ENCODE measurements at places on chromosomes 12 and 14.
A peak's percentile ranks its signal among the peaks of the same experiment; 100 is the strongest.

- no peak for DNase-seq
Observed at GRCh38 chr14:51568366-51568765, 83.3 kb upstream of the FRMD6 start.

DNA sequence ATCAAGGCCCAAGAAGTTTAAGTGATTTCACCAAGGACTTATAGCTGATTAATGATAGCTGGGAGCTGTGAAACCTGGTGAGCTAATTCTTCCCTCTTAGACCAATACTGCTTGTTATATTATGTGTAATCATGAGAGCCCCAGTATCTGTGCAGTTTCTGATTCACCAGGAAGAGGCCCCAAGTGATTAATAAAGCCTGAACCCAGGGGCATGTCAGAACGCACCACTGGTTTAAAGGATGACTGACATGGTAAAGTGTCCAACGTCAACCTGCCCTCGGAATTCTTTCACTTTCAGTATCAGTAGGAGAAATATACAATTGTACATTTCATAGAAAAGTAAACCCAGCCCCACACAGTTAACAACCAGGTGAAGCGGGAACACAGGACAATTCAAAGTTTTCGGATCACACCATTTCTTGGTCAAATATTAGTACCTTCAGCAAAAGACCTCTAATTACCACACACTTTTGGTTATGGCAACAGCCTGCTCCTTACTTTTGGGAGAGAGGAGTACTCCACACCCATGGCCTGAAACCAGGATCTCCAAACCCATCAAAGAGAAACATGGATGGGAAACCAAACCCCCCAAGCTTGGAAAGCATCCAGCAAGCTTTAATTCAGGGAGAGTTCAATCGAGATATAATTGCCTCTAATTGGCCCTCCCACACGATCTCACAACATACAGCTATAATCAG lies 28.5 kb downstream of the TMCC3 start:
- DNase-seq, result no peak

GRCh38 chr14:71056168-71056567 lies 148.9 kb downstream of the PCNX1 start:
- no peak for DNase-seq

DNA sequence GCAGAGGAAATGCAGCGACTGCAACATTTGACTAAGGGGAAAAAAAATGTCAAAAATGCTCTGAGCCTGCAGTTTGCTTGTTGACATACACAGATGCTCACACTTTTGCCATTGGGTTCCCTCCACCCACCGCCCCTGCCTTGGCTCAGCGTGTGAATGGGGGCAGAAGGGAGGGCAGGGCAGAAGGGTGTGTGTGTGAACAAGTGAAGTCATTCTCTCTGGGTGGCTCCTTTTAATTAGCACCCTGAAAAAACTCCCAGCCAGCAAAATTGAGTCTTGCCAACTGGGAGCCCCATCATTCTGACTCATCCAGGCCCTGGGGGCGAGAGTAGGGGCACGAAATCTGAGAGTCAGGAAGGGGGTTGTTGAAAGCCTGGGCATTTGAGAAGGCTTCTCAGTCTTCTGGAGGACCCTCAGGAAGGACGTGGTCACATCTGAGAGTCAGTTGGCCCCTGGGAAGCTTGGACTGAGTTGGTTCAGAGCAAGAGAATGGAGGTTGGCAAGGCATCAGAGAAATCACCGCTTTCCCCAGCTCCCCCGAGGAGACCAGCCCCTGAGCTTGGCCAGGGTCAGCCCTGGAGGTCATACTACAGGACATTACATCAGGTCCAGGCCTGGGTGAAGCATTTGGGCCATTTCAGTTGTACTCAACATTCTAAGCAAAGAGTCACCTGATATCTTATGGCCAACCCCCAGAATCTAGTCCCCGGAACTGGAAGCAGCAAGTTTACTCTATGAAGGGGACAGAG lies 22.7 kb upstream of the KRT78 start:
- peak; percentile 55 for DNase-seq

DNA sequence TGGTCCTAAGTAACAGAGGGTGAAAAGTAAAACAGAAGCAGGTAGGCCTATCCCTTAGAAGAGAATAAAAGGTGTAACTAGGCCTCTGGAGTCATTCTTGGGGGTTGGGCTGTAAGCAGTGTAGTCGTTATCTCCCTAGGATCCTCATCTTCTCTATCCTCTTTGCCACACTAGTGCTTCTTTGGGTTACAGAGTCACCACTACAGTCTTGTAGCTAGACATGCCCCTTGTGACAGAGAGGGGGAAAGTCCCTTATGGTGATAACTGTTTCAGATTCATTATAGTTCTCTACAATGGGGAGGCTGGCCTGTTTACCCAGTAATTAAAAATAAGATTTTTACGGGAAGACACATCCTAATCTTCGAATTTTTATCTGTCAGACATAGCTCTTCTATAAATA lies 16.4 kb upstream of the SRP54 start:
- no peak for DNase-seq

GRCh38 chr12:51330186-51330585 lies 6.2 kb upstream of the BIN2 start:
- no peak for DNase-seq

DNA sequence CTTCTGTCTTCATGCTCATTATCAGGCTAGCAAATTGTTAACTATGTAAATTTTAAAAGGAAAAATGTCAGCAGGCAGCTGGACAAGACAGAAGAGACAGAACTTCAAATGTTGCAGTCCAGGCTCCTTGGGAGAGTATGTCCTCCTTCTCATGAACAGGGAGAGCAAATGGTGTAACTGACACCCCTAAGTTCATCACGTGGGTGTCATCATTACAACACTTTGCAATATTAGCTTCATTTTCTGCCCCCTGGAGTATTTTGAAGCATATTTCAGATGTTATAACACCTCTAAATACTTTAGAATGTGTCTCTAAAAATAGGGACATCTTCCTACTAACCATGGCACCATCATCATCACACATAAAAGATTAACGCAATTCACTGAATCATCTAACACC lies 62.1 kb downstream of the ZNF664 start:
- no peak for DNase-seq

DNA sequence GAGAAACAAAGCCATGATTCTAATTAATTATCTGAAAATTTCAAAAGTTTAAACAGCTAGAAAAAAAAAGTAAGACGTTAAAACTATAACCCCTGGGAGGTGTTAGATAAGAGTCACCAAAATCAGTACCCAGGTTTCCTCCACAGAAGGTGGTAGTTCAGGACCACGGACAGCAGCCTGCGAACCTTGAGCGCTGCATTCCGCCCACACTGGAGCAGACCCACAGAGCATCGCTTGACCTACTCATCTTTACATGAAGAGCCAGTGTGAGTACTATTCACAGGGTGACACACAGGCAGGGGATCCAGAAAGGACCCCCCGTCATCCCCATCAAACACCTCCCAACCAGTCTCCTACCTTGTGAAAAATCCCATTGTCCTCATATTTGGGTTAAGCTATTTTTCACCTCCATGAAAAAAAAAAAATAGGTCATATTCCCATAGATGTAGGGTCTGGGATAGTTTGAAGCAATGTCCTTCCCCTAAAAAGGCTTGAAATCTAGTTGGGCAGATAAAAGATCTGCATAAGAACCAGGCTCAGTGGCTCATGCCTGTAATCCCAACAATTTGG lies 8.8 kb upstream of the CHGA start:
- DNase-seq, result no peak

DNA sequence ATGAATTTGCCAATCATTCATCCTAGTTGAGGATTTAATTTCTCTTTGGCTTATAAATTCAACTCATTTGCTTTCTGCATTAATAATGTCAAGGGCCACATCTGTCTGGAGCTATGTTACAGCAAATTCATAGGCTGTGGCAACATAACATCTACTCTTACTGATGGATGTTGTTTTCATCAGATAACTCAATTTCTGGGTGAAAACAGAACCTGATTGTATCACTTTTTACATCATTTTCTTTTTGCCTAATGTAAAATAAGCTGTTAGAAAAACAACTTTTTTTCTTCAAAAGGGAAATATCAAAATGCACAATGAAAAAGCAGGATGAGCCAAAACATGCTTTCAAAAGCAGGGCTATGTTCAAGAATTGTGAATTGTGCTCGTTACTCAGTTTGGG lies 73.3 kb downstream of the HELB start:
- no peak for DNase-seq

- DNase-seq, result no peak
Observed at GRCh38 chr14:37606678-37607077, 11.2 kb downstream of the TTC6 start.

GRCh38 chr12:6376870-6377666 lies 1.7 kb upstream of the SCNN1A start:
- no peak for DNase-seq

DNA sequence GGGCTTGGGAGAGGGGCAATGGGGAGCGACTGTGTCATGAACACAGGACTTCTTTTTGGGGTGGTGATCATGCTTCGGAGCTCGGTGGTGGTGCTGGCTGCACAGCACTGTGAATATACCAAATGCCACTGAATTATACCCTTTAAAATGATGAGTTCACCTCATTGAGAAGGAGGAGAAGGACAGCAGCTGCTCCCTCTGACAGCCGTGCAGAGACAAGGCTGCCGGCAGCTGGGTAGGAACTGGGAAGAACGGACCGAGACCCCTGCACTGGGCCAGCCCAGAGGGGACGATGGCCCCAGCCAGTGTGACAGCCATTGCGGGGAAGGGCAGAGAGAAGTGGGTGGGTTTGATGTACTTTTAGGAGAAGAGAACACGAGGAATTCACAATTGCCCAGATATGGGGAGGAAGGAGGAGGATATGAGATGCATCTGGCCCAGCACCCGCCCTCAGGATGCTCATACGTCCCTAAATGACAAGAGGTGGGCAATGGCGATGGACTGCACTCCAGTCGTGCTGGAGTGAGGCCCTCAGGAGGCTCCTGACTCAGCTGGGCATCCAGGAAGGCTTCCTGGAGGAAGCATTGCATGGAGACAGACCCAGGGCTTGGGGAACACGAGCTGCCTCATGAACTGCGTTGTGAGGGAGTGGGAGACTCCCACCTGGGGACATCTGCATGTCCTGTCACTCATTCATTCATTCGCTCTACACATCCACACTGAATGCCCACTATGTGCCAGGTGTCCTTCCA lies 64.3 kb upstream of the C14orf180 start:
- DNase-seq, result no peak

DNA sequence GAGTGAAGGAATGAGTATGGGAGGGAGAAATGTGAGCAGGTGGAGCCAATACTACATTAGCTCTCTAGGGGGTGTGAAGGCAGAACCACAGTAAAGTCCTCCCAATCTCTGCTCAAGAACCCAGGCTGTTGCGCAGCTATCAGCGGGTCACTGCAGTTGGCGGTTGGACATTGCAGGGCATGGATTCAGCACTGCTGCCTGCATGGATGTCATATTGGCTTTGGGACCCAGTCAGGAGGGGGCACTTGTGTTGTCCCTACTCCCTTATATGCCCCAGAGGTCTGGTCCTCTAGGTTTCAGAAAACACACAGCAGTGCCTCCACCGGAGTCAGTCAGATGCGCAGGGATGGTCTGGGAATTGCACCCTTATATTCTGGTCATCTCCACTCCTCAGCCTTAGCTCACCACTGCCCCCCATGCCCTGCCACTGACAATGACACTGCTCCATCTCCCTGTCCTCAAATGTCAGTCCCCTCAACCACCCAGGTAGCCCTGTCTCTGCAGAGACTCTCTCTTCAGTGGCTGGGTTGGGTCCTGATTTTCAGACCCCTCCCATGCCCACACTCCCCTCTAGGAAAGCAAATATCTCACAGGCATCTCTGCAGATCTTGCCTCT lies 9.6 kb downstream of the ZDHHC22 start:
- DNase-seq, result no peak

DNA sequence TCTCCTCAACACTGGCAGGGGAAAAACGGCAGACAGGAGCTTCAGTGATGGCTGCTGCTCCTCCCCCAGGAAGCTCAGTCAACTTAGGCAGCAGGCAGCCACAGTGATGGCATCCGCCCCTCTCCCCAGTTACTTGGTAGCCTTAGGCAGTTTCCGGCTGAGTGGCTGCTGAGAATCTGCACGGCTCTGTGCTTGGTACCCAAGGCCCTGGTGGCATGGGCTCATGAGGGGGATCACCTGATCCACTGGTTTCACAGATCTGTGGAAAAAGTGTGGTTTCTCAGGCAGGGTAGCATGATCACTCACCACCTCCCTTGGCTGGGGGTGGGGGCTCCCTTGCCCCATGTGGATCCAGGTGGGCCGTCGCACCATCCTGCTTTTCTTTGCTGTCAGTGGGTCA lies 244.6 kb upstream of the MDGA2 start:
- DNase-seq, result no peak

DNA sequence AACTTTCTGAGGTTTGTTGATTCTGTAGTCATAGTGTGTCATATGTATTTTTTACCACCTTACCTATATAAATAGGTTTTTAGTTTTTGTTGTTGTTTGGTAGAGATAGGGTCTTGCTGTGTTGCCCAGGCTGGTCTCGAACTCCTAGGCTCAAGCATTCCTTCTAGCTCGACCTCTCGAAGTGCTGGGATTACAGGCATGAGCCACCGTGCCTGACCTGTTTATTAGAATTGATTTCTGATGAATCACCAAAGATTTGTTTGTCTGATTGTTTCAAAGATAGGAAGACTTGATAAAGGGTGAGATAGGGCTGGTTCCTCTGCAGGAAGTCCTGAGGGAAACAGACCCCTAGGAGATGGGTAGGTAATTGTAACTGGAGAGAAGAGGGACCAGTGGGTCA lies 481.6 kb downstream of the PCNX1 start:
- no peak for DNase-seq

Measured in tibial artery (tissue), 4 donors.